ENCODE measurements at places on chromosomes 13 and 19. TPM values are rescaled to one million over a fixed set of nuclear protein-coding genes. Genes with fewer than 3 reads are reported as not detected.

The PRSS57 gene
- 1.1 TPM for total RNA-seq

GRCh38 chr13:42380420-42381164 lies 108.6 kb downstream of the AKAP11 start:
- no peaks in the 10 kb centered on the region for H3K4me1 ChIP-seq
- H3K27me3 ChIP-seq: no peaks in the 10 kb centered on the region
- H3K27ac ChIP-seq: no peak overlapping the region
- DNase-seq: no peak
- no peak overlapping the region for H3K4me3 ChIP-seq

The ZNF737 gene
- total RNA-seq: 48.5 TPM

DNA sequence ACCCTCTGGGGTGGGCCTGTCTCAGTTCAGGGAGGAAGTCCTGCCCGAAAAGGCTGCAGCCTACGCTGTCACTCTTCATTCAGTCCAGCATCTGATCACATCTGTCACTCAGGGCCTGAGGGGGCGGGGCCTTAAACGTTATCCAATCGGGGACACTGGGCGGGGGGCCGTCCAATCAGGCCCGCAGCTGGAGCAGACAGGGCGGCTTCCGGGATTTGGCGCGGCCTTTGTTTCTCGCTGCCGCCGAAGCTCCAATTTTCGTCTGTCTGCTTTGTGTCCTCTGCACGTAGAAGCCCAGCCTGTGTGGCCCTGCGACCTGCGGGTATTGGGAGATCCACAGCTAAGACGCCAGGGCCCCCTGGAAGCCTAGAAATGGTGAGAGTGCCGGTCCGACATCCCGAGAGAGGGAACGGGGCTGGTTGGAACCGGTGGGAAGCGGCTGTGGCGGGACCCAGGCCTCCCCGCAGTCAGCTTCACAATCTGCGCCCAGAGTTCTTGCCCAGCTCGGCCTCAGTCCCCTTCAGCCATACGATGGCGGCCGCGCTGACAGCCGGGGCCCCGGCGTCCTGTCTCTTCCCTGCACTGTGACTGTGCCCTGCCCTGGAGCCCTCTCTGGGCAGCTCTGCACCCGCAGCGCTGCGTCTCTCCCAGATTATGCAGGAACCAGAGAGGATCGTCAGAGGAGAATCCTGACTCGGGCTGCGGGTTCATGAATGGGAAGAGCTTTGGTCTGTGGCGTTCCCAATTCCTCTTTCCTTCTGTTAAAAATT lies at the start of gene ZNF730:
Gene ZNF730, plus strand, starts transcription at position 224 of the 770 bp plus-strand sequence. Its CDS starts 149 bp downstream, at position 373.
- no peaks in the 10 kb centered on the region for H3K27me3 ChIP-seq
- DNase-seq: peak; percentile 63
- H3K36me3 ChIP-seq: no peaks in the 10 kb centered on the region
- H3K4me1 ChIP-seq: no peaks in the 10 kb centered on the region
- H3K27ac ChIP-seq: peak within 1 kb of the TSS; percentile 11

The ZNF283 gene
- 37.7 TPM for total RNA-seq

The BEST2 gene
- total RNA-seq: not detected

- DNase-seq: no peak
- no peaks in the 10 kb centered on the region for H3K4me1 ChIP-seq
- no peaks in the 10 kb centered on the region for H3K27me3 ChIP-seq
- no peak overlapping the region for H3K4me3 ChIP-seq
- H3K27ac ChIP-seq: no peak overlapping the region
Measured at GRCh38 chr13:67140006-67140405, 90.1 kb downstream of the PCDH9 start.

DNA sequence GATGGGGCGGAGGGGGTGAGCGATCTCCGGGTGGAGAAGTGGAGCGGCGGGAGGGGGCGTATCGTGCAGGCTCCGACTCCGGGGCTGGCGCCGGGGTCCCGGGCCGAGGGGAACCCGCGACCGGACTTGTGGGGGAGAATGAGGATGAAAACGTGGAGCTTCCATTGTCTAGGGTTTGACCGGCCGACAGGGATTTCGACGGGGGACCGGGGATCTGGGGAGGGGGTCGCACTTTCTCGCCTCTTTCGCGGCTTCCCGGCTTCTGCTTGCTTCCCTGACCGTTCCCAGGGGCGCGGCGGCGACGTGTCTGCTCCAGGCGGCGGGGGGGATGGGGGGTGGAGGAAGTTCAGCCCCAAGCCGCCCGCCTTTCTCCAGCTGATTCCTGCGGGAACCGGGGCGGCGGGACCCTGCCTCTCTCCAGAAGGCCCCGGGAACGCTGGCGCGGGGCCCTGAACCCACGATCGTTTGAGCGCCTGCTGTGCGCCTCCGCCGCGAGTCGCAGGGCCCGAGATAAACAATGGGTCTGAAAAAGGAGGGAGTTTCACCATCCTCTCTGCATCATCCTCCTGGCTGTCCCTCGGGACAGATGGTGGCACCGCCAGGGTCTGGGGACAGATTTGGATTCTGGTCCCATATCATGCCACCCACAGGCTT lies 790 bp downstream of the TPM4 start:
- H3K27me3 ChIP-seq: no peaks in the 10 kb centered on the region
- peak; percentile 75 for DNase-seq
- peak overlapping the region; percentile 70 for H3K4me3 ChIP-seq
- H3K4me1 ChIP-seq: peaks cover 40% of the 10 kb centered on the region
- peak overlapping the region; percentile 97 for H3K27ac ChIP-seq
- H3K36me3 ChIP-seq: peaks cover 6% of the 10 kb centered on the region

GRCh38 chr19:15404097-15404779 lies 14.6 kb downstream of the AKAP8L start:
- H3K27ac ChIP-seq: peak overlapping the region; percentile 33
- H3K36me3 ChIP-seq: peaks cover 65% of the 10 kb centered on the region

The GZMM gene
- total RNA-seq: 0.33 TPM

DNA sequence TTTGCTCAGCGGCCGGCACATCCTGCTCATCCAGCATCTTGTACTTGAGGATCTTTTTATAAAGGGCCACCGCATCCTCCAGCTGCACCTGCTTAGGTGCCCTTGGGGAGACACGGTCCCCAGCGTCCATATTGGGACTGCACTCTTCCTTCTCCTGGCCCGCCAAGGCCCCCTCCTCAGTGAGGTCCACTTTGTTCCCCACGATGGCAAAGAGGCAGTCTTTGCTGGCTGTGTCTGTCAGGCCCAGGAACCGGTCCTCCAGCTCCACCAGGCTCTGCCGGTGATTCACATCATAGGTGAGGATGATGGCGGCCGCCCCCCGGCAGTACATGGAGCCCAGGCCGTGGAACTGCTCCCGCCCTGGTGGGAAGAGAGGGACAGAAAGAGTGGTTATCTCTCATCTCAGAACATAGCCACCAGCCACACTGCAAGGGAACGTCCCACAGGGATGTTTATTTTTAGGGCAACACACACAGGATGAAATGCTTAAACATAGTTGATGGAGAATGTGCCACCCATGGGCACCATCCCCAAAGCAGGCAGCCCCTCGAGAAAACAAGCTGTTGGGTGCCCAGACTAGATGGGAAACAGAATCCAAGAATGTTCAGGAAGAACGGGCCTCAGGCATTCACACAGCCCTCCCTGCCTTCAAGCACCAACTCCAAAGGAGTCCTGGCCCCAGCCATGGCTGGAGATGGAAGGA lies 37.5 kb downstream of the RAB20 start:
- DNase-seq: no peak
- H3K4me1 ChIP-seq: peaks cover 65% of the 10 kb centered on the region
- no peaks in the 10 kb centered on the region for H3K27me3 ChIP-seq
- H3K36me3 ChIP-seq: no peaks in the 10 kb centered on the region
- no peak overlapping the region for H3K4me3 ChIP-seq
- no peak overlapping the region for H3K27ac ChIP-seq

DNA sequence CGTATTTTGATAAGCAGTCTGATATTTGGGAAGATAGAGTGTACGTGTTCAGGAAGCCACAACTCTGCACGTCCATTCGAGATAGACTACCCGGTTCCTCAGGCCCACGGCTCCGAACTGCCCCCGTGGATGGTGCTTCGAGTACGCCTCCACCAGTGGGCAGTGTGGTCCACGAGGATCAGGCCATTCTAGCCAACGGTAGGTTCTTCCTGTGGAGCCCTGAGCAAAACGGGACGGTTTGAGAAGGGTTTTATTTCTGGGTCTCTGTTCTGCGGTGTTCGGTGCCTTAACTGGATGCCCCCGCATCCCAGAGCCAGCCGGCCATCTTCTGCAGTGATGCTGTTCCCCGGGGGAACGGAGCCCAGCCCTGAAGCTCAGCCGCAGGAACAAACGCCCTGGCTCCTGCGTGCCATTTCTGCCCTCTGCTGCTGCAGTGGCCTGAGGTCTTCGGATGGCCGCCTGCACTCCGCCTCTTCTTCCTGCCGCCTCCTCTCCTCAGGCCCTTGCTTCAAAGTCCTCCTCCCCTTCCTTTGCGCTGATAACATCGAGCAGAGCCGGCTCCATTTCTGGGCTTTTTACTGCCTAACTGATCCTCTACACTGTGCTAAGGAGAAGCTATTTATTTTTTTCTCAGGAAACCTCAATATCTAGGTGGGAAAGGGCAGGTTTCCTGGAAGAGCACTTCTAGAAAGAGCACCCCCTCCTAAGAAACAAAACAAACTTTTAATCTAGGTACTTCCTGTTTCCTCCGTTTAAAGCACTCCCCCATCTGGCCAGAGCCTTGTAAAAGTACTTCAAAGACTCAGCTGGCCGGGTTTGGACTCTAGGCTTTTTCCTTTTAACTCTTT lies 36.2 kb upstream of the SLC46A3 start:
- H3K4me3 ChIP-seq: no peak overlapping the region
- no peak overlapping the region for H3K27ac ChIP-seq
- H3K27me3 ChIP-seq: no peaks in the 10 kb centered on the region
- no peaks in the 10 kb centered on the region for H3K4me1 ChIP-seq
- no peaks in the 10 kb centered on the region for H3K36me3 ChIP-seq

DNA sequence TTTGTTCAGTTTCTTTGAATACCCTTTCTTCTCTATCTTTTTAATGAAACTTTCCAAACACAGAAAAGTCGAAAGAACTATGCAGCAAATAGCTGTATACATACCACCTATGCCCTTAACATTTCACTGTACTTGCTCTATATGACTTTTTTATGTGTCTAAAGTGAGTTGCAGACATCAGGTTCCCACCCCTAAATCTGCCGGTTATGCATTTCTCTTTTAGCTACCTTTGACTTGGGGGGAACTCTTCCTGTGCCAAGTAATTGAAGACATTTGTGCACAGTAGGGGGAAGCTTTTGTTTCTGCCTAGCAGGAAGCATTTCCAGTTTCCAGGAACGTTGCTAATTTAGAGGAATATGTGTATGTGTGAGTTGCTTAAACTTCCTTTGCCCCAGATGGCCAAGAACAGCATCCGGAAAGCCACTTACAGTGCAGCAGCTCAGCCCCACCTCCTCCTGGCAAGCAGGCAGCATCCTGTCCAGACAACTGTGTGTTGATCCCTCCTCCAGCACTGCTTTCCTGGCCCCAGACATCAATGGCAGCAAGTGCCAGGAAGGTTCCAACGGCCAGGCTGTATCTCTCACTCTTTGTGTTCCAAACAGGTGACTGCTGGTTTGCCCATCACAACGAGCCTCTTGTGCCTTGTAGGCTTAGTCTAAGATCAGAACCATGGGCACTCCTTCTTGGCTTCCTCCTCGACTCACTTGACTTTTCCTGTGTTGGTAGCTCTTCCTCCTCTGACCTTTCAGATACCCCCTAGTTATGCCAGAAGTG lies 14.7 kb upstream of the GRAMD1A start:
- no peak overlapping the region for H3K4me3 ChIP-seq
- H3K27ac ChIP-seq: peak overlapping the region; percentile 0
- no peak for DNase-seq
- H3K27me3 ChIP-seq: no peaks in the 10 kb centered on the region

- no peaks in the 10 kb centered on the region for H3K4me1 ChIP-seq
- H3K27me3 ChIP-seq: no peaks in the 10 kb centered on the region
- no peak for DNase-seq
- no peak overlapping the region for H3K27ac ChIP-seq
- H3K4me3 ChIP-seq: no peak overlapping the region
- H3K36me3 ChIP-seq: no peaks in the 10 kb centered on the region
Measured at GRCh38 chr13:109955598-109955997, 169.2 kb upstream of the IRS2 start.

DNA sequence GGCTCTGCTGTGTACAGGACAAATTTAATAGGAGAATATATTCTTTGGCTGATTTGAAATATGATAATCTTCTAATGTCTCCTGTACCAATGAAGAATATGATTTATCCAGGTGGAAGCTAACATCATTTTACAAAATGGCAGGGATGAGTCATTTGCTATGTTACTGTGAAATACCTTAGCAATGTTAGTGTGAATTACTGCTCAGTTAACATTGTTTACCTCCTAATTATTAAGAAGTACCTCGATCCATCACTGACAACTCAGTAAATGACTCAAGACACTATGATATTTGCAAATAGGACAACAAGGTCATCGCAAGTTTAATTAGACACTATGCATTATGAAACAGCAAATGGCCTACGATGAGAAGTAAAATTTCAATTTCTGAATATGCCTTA lies 309.1 kb upstream of the EDNRB start:
- no peaks in the 10 kb centered on the region for H3K4me1 ChIP-seq
- no peak for DNase-seq
- H3K27me3 ChIP-seq: no peaks in the 10 kb centered on the region
- H3K4me3 ChIP-seq: no peak overlapping the region
- no peaks in the 10 kb centered on the region for H3K36me3 ChIP-seq

- no peak overlapping the region for H3K27ac ChIP-seq
- H3K36me3 ChIP-seq: no peaks in the 10 kb centered on the region
- no peaks in the 10 kb centered on the region for H3K4me1 ChIP-seq
- no peaks in the 10 kb centered on the region for H3K27me3 ChIP-seq
Measured at GRCh38 chr13:48156466-48156865, 61.6 kb upstream of the MED4 start.

DNA sequence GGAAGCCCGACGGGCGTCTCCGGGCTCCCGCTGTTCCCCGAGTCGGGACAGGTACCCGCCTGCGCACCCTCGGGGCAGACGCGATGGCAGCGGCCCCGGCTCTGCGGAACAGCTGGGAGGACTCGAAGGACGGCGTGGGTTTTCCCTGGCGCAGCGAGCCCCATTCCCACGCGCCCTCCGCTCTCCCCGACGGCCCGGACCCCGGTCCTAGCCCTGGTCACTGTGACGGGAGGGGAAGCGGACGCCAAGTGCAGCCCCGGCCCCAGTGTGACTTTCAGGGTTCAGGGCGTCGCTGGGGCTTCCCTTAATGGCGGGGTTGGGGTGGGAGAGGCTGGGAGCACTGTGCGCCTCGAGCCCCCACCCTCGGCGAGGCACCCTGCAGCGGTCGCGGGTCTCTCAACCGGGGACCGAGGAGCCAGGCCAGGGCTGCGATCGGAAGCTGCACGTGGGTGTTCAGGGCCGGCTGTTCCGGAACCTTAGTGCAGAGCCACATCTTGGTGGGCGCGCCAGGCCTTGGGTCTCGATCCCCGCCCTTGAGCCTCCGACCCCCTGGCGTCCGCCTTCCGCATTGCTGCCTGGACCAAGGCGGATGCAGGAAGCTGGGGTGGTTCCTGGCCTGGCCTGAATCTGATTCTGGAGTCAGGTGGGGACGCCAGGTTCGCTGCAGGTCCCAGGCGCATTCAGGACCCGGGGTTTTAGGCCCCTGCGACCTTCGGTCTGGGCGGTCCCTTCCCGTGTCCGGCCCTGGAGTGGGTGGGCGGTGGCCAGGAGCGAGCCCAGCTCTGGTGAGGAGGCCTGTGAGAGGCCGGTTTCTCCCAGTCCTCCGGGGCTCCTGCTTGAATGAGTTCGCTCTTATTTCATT lies 3.5 kb downstream of the LGALS7B start:
- peaks cover 9% of the 10 kb centered on the region for H3K4me1 ChIP-seq
- no peak for DNase-seq
- H3K27me3 ChIP-seq: peaks cover 4% of the 10 kb centered on the region
- H3K36me3 ChIP-seq: no peaks in the 10 kb centered on the region
- no peak overlapping the region for H3K27ac ChIP-seq
- H3K4me3 ChIP-seq: peak overlapping the region; percentile 18

The SOX1 gene
- total RNA-seq: 1.6 TPM

GRCh38 chr19:367561-367960 lies 23.0 kb upstream of the MIER2 start:
- DNase-seq: no peak
- H3K4me3 ChIP-seq: no peak overlapping the region
- H3K27me3 ChIP-seq: no peaks in the 10 kb centered on the region
- H3K27ac ChIP-seq: no peak overlapping the region
- H3K36me3 ChIP-seq: no peaks in the 10 kb centered on the region

Data from spinal cord (tissue), 10 donors.